ENCODE measurements at places on chromosomes 6 and 20.

- DNase-seq = no peak
Observed at GRCh38 chr20:48668451-48668946, 159.3 kb downstream of the PREX1 start.

- DNase-seq = no peak
Observed at GRCh38 chr6:104521176-104521575, 338.5 kb downstream of the HACE1 start.

DNA sequence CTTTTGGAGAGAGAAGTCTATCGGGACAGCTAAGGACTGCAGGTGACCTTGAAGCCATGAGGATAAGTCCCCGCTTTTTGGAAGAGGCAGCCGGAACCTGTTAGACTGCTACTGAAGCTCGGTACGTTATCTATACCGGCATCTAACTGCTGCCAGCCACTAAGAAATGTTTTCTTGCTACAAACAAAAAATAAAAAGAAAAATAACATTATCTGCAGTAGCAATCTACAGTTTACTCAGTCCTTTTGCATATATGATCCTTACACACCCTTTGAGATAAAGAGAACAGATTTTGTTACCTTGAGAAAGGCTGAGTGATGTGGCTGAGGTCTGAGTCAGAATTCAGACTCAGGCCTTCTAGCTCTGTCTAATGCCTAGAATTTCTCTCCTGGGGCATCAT, 314.6 kb downstream of the CDH26 start:
- DNase-seq = no peak

- no peak for DNase-seq
Observed at GRCh38 chr6:74070091-74070490, 374.1 kb downstream of the CD109 start.

- DNase-seq = no peak
Observed at GRCh38 chr20:38393259-38393658, 41.9 kb downstream of the SNHG17 start.

DNA sequence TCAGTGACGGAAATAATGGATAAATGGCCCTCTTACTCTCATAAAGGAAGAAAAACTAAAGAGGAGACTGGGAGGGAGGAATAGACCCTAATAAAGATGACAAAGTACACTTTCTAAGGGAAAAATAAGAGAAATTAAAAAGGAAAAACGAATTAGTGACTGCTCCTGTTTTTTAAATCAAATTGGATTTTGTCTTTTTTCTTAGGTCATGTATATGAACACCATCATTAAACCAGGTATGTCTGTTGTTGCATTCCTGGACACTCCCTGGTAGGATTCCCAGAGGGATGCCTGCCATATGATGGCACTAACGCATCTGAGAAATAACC, 59.4 kb upstream of the BTN3A2 start:
- no peak for DNase-seq

DNA sequence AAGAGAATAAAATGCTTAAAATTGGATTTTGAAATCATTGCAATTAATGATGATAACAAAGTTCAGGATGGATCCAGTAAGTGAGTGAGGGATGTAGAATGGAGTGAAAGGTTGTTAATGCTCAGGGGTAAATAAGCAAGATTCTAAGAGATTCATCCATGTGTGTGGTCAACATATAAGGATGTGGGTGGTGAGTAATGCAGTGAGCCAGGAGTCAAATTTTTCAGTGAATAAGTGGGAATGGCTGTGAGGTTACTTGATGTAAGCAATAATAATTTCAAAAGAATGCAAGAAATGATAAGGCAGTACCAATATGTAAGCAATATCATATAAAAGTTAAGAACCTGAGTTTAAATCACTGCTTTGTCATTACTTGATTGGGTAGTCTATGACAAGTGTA, 207.5 kb upstream of the ADGRB3 start:
- DNase-seq = no peak

- no peak for DNase-seq
Observed at GRCh38 chr20:50874111-50874757, 57.0 kb downstream of the ADNP start.

DNA sequence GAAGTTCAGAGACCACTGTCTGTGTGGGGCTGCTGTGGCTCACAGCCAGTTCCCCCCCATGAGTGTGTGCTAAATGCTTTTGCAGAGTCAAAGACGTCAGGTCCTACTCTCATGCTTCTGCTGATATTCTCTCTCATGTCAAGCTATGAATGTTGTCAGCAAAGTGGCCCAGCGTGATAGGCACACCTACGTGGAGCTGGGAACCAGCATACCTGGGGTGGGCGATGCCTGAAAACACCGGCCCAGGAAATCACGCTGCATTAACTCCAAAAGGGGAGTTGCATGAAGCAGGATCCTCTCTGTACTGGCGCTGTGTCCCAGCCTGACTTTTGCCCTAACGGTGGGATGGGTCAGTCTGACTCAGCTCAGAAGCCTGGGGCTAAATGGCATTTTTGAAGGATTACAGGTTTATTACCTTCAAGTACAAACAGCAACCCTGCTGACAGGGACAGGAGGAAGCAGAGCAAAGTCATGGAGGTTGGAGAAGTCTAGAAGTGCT, 9.0 kb upstream of the MRPS10 start:
- no peak for DNase-seq

DNA sequence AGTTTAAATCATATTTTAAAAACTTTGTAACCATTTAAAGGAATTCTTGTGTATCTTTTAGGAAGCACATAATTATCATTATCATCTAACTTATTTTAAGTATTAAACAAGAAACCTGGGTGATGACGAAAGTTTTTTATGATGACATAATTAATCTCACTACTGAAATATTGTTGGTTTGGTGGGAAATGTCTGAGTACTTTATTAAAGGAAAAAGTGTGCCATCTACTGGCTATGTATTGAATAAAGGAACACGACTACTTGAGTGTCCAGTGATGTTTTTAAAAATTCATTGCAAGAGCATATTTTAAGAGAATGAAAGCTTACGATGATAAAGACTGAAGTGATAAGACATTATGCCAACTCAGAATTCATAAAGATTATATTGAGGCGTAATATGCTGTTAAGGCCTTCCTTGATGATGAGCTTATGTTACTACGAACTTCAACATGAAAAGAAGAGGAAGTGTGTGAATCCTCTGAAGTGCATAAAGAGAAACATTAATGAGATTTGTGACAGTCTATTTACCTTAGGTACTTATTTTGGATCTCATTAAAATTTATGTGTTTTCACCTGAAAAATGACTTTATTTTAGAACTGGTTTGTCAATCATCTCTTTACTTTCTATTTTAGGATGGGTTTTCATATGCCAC, 12.0 kb upstream of the TRMT11 start:
- DNase-seq = no peak

DNA sequence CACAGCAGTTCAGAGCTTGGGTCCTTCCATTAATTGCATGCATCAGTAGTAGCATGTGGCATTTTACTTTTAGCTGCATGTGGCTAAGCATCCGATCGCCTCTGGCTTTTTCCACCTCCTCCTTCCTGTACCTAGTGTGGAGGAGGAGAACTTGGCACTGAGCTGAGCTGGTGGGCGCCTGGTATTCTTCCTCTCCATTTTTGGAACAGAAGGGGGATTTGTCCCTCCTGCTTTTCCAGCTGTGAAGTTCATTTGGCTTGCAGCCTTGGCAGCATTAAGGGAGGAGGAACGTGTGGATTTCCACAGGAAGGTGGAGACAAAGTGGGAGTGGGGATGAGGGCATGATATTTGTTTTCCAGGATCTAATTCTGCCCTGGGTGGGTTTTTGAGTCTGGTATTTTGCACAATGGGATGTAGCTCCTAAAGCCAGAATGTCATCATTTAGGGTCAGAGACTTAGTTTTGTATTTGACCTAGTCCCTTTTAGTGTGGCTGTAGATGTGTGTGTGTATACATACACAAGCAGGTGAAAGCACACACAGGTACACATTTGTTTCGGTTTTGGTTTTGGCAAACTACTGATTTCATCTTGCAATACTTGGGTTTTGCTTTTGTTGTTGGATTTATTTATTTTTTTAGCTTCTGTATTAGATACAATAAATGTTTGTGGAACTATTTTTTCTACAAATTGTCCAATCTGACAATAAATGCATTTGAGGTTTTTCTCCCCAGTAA, 90.0 kb downstream of the SASH1 start:
- no peak for DNase-seq

GRCh38 chr6:94570581-94570980, 1006.8 kb upstream of the MANEA start:
- DNase-seq = no peak

DNA sequence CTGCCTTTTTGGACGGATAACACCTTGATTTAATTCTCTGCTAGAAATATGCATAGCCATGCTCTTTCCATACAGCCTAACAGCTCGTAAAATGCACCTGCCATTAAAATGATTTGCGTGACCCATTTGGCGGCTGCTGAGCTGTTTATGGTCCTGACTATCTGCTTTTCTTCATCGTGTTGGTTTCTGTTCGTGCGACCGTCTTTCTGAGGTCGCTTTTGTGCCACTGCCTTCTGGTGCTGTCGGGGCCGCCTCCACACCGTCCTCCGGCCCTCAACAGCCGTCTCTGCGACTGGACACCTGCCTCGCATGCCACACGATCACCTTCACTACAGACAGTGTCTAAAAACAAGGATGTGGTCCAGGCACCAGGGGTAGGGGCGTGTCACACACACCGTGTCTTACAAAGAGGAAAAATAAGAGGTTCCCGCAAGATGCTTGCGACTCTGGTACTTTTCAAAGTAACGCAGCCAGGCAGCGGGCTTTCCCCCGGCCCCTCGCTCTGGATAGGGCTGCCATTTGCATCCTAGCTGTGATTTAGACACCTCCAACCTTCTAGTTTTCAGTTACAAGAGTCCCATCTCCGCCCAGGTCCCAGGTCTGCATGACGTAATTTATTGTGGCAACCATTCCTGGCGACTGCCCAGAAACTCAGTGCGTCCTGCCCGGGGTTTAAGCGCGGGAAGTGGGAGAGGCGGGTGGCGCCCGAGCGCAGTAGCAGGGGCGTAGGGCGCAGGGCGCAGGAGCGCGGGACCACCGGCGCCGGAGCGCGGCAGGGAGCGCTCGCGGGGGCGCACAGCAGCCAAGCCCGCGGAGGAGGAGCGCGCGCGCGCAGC, at the start of gene STMND1:
Gene STMND1, plus strand, starts transcription at position 629 of the 836 bp plus-strand sequence. CDS start 208 bp downstream, outside the sequence.
- DNase-seq = no peak

GRCh38 chr6:113187661-113188060, 669.5 kb upstream of the MARCKS start:
- no peak for DNase-seq

- no peak for DNase-seq
Observed at GRCh38 chr6:19838442-19839236, 1.5 kb downstream of the ID4 start.

GRCh38 chr6:154367839-154368695, 11.5 kb upstream of the IPCEF1 start:
- no peak for DNase-seq

- DNase-seq = no peak
Observed at GRCh38 chr6:83411731-83412130, 19.1 kb downstream of the ME1 start.

DNA sequence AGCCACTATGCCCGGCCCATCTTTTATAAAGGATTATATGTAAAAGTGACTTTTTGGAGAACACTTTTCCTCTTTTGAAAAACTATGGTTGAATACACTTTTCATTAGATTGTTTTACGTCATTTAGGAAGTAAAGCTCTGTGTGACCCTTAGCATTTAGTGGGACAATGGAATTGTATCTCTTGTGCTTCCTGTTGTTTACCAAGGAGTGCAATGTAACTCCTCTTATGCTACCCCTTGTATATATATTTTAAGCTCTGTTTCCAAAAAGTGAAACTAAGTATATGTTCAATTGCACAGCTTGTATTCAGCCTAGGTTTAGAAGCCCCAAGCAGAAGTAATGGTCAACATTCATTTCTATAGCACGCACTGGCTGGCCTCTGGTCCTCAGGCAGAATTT, 183.1 kb upstream of the CITED2 start:
- DNase-seq = no peak

GRCh38 chr6:168828800-168829199, 387.8 kb downstream of the SMOC2 start:
- no peak for DNase-seq

- no peak for DNase-seq
Observed at GRCh38 chr20:16095226-16095625, 478.0 kb downstream of the KIF16B start.

DNA sequence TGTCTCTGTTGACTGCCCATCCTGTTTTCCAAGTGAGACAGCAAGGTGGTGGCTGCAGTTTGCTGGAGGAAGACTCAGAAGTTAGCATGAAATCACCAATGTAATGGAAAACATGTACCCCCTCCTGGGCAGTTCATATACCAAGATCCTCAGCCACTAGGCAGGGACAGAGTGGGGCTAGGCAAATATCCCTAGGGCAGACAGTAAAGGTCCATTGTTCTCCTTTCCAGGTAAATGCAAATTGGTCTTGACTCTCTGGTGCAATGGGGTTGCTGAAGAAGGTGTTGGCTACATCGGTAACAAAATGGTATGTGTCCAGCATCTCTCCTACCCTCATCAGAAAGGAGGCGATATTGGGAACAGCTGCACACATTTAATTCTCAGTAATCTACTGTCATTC, 233.6 kb upstream of the SOX4 start:
- no peak for DNase-seq

- DNase-seq = no peak
Observed at GRCh38 chr6:32967151-32968091, 973 bp upstream of the BRD2 start.

GRCh38 chr6:166772518-166772917, 145.5 kb upstream of the RPS6KA2 start:
- no peak for DNase-seq

GRCh38 chr6:89258912-89259311, 41.8 kb upstream of the GABRR1 start:
- no peak for DNase-seq

DNA sequence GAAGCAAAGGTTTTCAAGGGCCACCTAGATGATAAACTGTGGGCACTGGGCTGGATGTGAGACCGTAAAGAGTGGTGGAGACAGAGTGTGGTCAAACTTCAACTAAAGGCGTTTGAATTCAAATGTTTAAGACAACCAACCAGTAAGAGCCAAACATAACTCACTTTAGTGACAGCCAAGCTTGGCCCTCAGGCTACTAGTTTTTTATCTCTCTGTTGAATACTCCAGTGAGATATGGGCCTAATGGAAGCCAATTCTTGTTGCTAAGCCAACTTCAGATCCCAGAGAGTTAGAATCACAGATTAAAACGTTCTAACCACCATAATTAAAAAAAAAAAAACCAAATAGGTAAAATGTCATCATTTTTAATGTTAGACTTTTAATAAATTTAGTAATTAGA, 57.3 kb downstream of the TRMT6 start:
- no peak for DNase-seq

Measured in activated CD8-positive, alpha-beta memory T cell treated with anti-CD3 and anti-CD28 coated beads for 1 hour (primary cell).